ENCODE measurements at places on chromosomes 12 and 14.
A peak's percentile ranks its signal among the peaks of the same experiment; 100 is the strongest.

GRCh38 chr14:69316449-69317101, 56.6 kb downstream of the GALNT16 start:
- no peak for DNase-seq

DNA sequence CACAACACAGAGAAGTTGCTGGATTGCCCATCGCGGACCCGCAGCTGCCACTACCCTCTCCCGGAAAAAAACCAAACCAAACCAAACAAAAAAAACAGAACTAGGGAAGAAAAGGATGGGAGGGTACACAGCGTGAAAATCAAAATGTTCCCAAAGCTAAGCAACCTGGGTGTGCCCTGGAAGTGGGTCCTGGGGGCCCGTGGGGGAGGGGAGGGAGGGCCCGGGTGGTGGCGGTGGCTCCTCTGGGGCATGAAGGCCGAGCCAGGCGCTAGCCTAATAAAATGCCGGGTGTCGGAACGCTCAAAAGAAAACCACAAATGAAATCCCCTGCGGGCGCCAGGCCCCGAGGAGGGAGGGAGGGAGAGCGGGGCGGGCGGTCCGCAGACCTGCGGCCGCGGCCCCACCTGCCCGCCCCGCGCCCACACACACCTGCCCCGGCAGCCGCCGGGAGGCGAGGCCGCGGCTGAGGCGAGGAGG, 787 bp downstream of the HECTD4 start:
- no peak for DNase-seq

DNA sequence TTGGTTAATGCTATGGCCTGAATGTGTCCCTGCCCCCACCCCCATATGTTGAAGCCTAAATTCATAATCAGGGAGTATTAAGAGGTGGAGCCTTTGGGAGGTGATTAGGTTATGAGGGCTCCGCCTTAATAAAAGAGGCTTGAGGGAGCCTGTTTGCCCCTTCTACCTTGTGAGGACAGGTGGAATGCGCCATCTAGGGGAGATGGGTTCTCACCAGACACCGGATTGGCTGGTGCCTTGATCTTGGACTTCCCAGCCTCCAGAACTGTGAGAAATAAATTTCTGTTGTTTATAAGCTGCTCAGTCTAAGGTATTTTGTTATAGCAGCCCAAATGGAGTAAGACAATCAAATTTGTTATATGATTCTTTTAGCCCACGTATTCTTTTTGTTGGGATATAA, 148.3 kb downstream of the PTCSC3 start:
- no peak for DNase-seq

DNA sequence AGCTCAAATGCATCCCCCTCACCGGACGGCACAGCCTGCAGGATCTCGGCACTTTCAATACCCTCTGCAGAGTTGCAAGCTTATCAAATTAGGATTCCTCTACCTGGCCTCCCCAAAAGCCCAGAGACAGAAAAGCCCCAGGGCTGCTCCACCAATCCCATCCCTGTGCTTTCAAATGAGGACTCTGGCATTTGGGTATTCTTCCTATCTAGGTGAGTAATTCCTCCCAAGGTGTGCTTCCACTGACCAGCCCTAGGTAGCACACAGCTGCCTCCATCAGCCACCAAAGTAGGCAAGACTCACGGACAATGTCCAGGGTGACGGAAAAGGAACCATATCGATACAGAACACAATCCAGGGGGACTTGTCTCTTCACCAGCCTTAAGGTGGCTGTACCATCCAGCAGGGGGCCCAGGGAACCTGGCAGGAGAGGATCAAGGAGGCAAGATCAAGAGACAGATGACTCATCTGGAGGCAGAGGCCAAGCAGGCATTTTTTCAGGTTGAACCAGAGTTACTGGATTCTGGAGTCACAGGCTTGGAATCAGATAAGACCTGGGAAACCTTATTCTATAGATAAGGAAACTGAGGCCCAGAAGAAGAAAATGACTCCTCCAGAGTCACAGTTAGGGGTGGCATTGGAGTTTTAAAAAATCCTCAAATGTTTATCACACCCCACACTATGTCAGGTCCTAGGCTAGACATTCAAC, 9.9 kb downstream of the PMEL start:
- DNase-seq: peak; percentile 20

DNA sequence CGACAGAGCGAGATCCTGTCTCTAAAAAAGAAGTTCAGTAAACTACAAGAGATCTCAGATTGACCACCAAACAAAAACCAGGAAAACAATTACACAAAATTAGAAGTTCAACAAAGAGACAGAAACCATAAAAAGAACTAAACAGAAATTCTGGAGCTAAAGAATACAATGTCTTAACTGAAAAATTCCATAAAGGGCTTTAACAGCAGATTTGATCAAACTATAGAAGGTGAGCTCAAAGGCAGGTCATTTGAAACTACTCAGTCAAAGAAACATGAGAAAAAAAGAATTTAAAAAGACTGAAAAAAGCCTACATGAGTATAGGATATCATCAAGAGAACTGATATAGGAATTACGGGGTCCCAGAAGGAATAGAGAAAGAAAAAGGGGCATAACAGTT, 71.2 kb downstream of the ITPR2 start:
- DNase-seq: no peak

DNA sequence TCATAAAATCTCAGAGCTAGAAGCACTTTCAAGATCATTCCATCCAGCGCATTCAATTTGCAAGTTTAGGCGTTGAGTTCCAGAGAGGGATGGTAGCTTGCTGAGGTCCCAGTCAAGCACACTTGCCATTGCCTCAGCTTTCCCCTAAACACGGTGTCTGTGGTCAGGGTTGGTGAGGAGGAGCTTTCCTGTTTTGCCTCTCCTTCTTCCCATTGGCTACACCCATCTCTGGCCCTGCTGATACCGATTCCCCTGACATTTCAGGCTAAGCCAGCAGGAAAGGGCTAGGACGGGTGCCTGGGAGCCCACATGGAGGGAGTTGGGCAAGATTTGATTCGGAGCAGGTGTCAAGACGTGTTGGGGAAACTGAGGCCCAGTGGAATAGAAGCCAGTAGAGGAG, 9.1 kb downstream of the NFATC4 start:
- no peak for DNase-seq

DNA sequence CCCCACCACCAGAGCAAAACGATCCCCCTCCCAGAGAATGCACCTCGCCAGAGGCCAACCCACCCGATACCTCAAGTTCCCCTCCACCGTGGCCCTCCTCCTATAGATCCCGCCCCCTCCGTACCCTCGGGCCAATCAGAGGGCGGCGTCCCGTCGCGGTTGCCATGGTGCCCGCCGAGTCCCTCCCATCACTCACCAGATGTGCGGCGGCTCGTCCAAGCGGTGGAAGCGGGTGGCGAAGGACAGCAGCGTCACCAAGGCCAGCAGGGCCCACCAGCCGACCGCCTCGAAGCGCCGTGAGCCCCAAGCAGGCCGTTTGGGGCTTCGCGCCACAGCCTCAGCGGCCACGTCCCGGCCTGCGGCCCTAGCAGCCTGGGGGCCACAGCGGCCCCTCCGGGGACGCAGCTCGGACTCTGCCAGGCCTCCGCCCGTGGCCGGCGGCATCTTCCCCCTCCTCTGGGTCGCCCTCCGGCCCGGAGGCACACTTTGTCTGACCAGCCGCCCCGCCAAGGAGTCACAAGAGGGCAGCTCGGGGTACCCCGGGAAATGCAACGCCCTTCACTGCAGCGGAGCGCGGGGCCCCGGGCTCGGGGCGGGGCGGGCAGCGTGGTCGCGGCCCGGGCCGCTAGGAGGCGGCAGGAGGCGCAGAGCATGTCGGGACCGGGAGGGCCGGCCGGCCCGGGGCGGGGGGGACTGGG, at the start of gene POMT2:
Gene POMT2 (minus strand): TSS at position 646 of the 698 bp plus-strand sequence. CDS start 202 bp downstream, at position 444.
- peak; percentile 77 for DNase-seq

GRCh38 chr12:14981049-14981448, 8.2 kb downstream of the PDE6H start:
- no peak for DNase-seq

- no peak for DNase-seq
These were observed 8.9 kb downstream of the MAP4K5 start for GRCh38 chr14:50523271-50524041.

- DNase-seq: no peak
These were observed 46.4 kb upstream of the CNOT2 start for GRCh38 chr12:70196811-70197281.

- no peak for DNase-seq
These were observed 11.9 kb downstream of the TGFB3 start for GRCh38 chr14:75969891-75970290.

DNA sequence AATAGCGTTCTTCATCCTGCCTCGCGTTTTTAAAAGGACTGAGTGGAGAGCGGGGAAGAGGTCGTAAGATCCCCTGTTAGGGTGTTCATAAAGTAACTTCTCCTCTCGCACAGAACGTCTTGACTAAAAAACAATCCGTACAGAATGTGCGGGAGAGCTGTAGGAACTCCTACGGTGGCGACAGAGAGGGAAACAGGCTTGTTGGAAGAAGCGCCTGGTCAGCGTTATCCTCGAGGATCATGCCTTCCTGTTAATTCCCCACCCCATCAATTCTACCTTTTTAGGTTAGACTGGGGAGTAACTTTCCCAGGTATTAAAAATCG, 399 bp upstream of the WASHC4 start:
- no peak for DNase-seq

DNA sequence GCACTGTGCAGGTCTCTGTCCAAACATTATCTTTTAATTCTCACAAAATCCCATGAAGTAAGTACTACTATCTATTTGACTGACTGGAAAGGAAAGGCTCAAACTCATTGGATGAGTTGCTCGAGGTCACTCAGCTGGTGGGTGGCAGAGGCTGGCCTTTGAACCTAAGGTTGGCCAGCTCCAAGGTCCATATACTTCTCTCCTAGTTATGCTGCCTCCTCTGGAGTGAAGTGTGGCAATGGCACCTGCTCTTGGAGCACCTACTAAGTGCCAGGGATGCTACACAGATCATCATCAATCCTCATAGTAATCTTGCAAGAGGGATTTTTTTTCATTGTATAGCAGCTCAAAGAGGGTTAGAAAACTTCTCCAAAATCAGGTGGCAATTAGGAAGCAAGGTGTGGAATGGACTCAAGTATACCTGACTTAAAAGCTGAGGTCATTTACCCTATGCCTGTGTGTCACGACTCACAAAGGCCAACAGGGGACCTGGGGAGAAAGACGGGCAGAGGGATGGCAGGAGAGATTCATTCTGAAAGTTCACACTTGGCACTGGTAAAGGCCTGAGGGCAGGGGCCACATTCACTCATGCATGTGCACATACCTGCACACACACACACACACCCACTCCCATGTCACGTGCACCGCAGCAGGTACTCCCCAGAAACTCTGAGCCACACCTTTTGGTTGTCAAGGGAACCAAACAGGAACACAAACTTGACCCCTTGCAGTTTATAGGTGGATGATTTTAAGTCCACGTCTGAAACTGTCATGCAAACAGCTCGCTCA, 146.4 kb downstream of the FOXN3 start:
- DNase-seq: no peak

GRCh38 chr14:93150227-93151208, 34.2 kb downstream of the MOAP1 start:
- DNase-seq: no peak

DNA sequence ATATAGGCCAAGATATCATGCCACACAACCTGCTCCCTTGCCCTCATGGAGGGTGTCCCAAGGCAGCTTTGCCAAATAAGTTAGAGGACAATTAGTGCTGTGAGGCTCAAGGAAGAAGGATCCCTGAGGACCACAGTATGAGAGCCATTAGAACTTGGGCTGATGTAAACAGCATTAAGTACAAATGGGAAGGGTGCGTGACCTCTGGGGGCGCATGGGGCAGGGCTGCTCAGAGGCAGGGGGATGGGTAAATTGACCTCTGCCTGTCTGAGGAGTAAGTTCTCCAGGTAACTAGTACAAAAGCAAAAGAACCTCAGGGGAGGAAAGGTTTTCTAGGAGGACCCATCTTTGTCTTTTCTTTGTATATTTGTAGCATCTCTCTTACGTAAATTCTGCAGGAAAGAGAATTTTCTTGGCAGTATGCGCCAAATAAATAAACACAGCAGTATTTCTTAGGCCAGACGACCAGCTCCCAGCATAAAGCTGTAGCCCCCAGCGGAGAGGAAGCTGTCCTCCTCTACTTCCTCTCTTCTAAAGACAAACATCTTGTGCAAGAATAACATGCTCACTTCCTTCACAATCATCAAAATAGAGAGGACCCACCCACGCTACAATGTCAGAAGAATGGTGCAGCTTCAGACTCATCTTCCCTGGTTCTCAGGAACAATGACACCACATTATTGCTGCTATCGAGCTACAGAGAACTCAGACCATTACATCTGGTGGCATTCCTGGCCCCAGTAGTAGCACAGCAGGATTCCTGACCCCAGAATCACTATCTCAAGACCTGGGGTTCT, 16.4 kb upstream of the VWF start:
- DNase-seq: no peak

DNA sequence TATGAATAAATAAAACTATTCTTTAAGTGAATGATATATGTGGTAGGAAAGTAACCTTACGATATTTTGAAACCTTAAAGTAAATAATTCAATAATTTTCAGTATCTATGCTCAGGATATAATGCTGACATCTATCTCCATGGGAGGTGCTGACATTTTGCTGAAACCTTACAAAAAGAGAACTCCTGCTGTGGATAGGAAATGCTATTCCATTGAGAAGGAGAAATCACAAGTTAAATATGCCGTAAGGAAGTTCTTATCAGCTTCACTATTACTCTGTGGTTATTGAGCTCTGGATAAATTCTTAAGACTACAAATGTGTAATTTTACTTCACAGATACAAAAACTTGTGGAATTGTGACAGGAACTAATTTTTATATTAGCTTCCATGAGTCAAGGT, 722.1 kb downstream of the TMTC2 start:
- no peak for DNase-seq

DNA sequence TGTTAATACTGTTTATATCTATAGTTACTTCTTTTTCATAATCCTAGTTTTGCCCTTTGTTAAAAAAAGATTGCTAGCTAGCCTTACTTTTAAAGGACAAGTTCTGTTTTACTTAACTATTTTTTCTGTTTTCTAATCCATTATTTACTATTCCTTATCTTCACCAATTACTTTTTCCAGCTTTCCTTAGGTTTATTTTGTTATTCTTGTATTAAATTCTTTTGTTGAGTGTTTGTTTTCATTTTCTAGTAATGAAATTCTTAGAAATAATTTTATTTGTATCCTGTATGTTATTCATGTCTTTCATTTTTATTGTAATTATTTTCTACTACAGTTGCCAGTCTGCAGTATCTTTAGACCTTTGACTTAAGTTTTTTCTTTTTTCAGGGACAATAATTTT, 45.7 kb upstream of the GXYLT1 start:
- DNase-seq: no peak

- peak; percentile 17 for DNase-seq
These were observed 31.5 kb downstream of the SLC6A12 start for GRCh38 chr12:182381-182892.

GRCh38 chr12:54352022-54352531, 12.2 kb downstream of the GPR84 start:
- no peak for DNase-seq

- DNase-seq: peak; percentile 63
These were observed 815 bp downstream of the C1RL start for GRCh38 chr12:7108003-7108795.

DNA sequence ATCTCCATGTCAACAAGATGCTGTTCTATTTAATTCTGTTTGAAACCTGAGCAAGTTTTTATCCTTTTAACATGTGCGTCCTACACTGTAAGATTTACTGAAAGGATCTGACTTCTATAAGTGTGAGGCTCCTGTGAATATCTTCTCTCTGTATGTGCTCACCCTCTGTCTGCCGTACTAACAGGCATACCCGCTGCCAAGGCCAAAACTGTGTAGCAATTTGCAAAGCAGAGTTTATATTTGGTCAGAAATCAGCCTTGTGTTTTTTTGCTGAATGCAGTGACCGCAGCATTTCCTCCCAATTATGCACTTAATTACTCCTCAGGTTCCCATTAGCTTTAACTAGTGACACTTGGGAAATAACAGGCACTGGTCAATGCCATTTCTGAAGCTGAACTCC, 12.3 kb downstream of the CHST11 start:
- DNase-seq: no peak

GRCh38 chr14:67343601-67344230, 15.9 kb downstream of the ATP6V1D start:
- no peak for DNase-seq
